Activated T-cell treated with anti-CD3 and anti-CD28 coated beads for 48 hours (primary cell): ENCODE measurements at places on chromosomes 5 and 9.

DNA sequence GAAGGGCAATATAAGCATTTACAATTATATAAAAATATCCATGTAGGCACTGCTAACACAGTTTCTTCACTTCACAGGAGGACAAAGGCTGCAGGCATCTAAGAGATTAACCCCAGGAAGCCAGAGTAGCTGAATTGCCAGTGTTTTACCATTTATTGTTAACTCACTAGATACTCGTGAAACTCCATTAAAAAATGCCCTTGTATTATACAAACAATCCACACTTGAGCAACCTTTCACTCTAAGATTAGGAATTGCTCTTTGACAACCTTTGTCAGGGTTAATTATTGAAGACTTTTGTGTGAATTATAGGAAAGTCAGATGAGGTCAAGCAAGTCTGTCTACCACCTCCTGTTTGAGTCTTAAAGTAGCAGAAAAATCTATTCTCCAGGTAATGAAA is 317.8 kb downstream of the ADGRV1 start:
- no peak for DNase-seq

DNA sequence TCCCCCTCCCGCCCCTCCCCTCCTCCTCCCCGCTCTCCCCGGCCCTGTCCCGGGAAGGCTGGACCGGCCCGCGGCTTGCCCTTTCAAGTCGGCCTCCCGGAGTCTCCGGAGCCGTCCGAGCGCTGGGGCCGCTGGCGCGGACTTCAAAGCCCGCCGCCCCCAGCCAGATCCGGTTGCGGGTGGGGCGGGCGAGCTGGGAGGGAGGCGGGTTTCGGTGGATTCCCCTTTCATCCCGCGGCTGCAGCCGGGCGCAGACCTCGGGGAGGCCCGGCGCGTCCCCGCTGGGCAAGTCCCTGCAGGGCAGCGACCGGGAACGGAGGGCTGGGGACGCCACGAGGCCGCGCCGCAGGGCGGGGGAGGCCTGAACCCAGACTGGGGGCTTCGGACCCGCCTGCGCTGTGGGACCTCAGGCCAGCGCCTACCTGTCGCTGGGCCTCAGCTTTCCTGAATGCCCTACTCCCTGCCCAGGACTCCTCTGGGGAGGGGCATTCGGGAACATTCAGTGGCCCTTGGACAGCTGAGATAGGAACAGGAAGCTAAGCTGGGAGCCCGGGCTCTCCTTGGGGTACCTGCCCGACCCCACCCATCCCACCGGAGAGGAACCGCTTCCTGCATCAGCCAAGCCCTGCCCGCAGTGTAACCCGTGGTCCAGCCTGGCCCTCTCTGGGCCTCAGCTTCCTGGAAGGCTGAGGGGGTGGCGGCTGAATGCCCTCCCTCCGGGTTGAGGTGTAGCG is 23.4 kb downstream of the C9orf50 start:
- DNase-seq, result no peak

DNA sequence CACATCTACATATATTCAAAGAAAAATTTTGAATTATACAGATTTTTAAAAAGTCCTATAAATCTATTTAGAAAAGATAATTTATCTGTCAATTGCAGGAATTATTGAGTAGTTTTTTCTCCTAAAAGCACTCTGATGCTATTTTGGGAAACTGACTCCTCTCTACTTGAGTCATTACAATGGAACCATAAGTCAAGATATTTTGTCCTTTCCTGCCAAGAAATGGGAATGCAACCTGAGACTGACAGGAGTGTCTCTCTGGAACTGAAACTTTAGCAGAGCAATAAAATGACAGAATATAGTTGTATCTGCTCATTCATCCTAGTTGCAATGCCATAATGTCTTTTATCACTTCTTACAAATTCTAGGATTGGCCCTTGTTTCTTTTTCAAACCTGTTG is 48.6 kb downstream of the CARTPT start:
- no peak for DNase-seq

DNA sequence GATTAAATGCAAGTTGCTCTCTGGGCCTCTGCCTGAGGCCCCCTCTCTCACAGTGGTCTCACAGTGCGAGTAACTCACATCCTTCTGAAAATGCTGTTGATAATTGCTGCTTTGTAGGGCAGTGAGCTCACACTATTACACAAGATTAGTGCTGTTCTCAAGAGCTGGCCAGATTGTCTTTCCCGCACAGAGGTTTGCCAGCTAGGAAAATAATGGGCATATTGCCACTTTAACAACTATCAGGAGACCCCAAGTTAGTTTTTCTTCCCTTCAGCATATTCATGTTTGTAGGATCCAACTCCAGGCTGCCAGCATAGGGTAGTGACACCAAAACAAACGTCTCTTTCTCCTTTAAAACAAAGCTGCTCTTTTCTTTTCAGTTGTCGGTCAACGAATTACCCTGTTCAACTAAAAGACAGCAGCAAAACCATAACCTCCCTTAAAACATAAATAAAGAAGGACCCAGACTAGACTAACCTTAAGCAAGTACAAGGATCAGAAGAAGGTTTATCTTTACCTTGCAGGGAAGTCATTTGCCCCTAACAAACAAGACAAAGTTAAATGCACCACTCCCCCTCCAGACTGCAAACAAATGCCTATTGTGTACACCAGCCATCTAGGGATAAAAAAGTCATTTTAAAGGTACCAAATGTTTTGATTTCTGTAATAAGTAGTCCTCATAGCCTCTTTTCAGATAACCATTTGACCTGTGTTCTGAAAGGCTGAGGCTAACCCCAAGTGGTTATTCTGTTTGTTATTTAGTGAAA is 91.4 kb downstream of the VCAN start:
- DNase-seq, result no peak

GRCh38 chr9:2015581-2016407 is 647 bp downstream of the SMARCA2 start:
- DNase-seq, result peak; percentile 47

DNA sequence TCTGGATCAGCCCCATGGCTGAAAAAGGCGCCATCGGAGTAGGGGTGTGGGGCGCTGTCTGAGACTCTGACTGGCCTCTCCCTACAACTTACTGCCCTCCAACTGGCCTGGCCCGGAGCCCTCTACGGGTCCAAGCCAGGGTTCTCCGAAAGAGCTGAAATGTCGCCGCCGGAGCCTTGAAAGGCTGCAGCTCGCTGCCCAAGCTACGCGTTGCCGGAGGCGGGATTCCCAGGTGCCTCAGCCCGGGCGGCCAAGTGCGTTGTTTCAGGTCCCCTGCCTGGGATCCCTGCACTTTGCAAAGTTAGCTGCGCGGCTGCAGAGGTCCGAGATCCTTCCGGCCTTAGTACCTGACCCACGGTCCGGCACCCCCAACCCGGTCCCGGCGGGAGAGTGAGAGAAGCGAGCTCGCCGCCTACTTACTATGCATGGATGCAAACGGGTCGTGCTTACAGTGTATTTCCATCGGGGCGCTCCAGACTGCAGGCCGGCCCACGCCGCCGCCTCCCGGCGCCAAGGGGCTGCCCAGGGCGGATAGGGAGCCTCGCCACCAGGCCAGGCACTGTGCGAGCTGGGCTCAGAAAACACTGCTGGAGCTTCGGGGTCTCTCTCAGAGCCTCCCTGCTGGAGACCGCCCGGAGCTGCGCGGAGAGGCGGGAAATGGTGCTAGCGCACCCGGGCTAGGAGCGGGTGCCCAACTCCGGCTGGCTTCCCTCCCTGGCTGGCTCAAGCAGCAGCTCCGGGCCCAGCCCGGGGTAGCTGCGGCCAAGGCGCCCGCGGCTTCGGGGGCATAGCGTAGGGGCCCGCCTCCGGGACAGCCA is 7.7 kb downstream of the PAX5 start:
- no peak for DNase-seq

GRCh38 chr5:112119969-112120368 is 299.1 kb downstream of the EPB41L4A start:
- no peak for DNase-seq

GRCh38 chr5:94031631-94032030 is 290.2 kb upstream of the POU5F2 start:
- no peak for DNase-seq

GRCh38 chr9:15187589-15187988 is 119.4 kb downstream of the TTC39B start:
- DNase-seq, result no peak

- DNase-seq, result no peak
Observed at GRCh38 chr9:112261133-112261532, 72.3 kb downstream of the PTBP3 start.

- DNase-seq, result no peak
Observed at GRCh38 chr5:2708132-2708531, 43.3 kb downstream of the IRX2 start.

- no peak for DNase-seq
Observed at GRCh38 chr9:96087669-96088299, 212.3 kb downstream of the ERCC6L2 start.

DNA sequence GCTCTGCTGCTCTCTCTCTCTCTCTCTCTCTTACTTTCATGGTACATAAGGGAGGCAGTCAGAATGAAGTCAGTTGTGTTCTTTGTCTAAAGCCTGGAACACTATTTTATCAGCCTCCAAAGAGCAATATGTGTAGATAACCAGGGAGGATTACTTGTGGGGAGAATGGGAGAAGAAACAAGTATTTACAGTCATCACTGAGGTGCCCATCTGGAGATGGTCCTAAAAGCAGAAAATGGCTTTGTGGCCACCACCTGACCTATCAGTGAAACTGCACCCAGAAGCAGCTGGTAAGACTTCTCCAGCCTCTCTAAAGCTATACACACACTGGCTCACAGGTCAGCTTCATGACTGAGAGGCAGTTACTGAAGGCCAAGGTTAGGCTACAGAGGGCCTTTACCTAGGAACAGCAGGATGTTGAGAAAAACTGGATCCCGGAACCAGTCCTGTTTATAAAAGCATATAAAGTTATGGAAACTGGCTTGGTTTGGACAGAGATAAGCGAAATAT is 75.1 kb downstream of the MRPS27 start:
- DNase-seq, result no peak

DNA sequence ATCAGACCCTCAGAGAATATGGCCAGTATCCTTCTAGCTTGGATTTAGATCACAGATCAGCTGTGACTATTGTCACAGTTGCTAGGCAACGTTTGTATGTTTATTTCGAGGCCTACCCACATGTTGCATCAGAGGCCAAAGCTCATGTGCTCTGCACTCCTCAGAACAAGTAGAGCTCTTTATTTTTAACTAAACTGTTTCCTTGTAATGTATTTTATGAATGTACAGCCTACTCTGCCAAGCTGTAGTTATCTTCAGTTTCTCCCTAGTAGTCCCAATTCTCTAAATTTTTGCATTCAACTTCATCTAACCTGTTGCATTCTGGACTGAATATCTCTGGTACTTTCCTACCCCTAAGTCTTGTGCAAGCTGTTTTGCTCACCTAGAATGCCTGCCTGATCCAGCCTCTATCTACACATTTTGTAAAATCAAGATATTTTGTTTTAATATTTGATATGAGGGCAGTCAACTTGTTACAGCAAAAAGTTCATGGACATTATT is 52.8 kb downstream of the CAST start:
- no peak for DNase-seq

GRCh38 chr9:7216004-7216841 is 458.4 kb downstream of the KDM4C start:
- peak; percentile 45 for DNase-seq

GRCh38 chr9:35749515-35750255 is 598 bp downstream of the RGP1 start:
- DNase-seq, result peak; percentile 22

- no peak for DNase-seq
Observed at GRCh38 chr5:126499853-126500342, 76.7 kb downstream of the GRAMD2B start.

- no peak for DNase-seq
Observed at GRCh38 chr9:129656795-129657390, 8.6 kb upstream of the PRRX2 start.

GRCh38 chr9:38162332-38163211 is 93.5 kb upstream of the SHB start:
- no peak for DNase-seq

DNA sequence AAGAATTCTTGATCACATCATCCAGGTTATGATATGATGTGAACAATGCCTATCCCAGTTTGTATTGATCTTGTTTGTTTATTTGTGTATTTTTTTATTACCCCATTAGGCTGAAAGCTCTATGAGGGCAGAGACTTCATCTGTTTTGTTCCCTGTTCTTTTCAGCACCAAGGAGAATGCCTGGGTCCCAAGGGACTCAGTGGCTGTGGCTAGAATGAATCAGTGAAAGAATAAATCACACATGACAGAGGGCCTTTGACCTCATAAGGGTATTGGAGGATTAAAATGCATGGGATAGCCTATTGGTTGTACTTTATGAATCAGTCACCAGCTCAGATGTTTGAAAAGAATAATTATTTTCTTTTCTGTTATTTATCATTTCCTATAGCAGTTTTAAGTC is 292.2 kb downstream of the GAS1 start:
- DNase-seq, result no peak

GRCh38 chr9:120382453-120382852 is 197.5 kb downstream of the CDK5RAP2 start:
- no peak for DNase-seq

GRCh38 chr5:54518818-54519508 is 1.4 kb downstream of the SNX18 start:
- no peak for DNase-seq

DNA sequence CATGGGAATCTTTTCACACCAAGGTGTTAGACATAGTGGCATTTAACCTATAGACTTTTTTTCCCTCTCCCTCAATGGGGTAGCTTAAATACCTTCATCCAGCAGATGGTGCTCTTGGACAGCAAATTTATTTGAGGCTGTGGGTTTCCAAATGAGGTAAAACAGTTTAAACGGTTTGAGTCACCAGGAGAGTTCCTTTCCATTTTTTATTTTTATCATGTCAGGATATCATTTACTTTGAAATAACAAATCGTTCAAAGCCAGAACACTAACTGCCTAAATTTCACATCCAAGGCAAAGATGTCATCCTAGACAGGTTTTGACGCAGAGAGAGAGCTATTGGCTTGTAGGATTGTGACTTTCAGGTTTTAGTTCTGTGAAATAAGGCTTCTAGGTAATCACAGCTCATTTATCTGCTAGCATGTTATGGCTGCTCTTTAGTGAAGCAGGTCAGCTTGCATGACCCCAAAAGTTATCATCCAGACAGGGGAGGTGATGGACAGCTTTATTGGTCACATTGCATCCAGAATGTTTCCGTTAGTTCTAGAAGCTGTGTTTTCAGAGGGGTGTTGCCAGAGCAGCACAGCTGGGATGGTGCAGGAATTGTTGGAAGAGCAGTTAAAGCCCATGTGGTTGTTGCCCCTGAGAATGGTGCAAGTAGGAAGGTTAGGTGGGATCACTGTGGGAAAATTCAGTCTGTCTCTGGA is 69.8 kb downstream of the KDM4C start:
- DNase-seq, result no peak

GRCh38 chr5:128736553-128736952 is 198.5 kb upstream of the FBN2 start:
- no peak for DNase-seq

DNA sequence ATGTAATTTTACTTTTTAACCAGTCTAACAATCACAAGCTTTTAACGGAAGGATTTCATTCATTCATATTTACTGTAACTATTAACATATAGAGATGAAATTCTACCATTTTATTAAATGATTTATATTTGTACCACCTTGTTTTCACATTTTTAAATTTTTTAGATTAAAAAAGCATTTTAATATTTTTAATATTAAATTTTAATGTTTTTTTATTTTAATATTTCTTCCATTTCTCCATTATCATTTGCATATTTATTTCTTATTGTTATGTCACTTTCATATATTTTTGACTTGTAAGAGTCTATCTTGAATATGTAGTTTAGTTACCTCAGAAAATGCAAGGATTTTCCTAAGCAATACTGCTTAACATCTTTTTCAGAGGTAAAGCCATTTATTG is 1034.0 kb upstream of the PTPRD start:
- DNase-seq, result no peak

GRCh38 chr5:53603009-53603687 is 42.7 kb downstream of the NDUFS4 start:
- DNase-seq, result no peak
